ENCODE measurements at places on chromosomes 12 and 14.

- no peak for DNase-seq
Measured at GRCh38 chr12:19302100-19302640, 137.1 kb upstream of the AEBP2 start.

DNA sequence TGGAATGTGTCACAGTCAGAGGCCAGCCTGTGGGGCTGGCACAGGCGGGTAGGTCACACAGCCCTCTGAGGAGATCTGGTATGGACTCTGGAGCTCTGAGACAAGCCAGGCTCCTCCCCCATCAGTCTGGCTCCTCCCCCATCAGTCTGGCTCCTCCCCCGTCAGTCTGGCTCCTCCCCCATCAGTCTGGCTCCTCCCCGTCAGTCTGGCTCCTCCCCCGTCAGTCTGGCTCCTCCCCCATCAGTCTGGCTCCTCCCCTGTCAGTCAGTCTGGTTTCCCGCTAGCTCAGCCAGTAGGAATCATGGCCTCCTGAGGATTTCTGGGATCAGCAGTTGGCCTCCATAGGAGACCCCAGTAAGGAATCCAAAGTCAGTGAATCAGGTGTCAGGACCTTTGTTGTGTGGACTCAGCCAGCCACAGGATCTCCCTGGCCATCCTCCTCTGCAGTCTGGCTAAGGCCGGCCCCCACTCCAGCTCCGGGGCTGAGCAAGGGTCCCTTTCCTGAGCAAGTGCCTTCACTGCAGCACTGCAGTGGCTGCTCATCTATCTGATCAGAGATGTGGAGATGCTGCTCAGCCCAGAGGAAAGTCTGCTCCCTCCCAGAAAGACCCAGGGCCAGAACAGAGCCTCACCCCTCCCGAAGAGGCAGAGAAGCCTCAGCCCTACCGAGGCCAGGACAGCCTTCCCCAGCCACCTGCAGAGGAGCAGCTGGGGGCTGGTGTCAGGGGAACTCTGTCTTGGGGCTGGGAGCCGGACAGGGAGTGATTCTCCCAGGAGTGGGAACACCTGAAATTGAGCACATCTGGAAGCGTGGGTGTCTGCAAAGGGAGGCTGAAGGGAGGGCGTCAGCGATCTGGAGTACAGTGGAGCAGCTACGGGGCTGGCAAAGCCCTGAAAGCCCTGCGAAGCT, 35.7 kb downstream of the IQSEC3 start:
- DNase-seq: no peak

DNA sequence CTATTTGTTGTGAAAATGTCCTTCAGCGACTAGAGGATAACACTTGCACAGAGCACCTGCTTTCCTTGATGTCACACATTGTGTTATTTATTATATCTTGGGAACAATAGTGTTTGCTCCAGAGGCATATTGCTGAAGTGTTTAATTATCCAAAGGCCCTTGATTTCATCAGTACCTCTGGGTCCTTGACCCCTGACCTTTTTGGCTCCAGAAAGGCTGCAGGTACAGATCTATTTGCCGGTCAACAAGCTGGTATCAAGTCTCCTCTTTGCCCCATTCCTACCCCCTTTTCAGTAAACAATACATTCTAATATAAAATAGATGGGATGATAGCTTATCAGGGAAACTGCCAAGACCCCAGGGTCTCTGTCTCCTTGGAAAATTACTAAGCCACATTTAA, 206.8 kb downstream of the DACT1 start:
- no peak for DNase-seq

- DNase-seq: no peak
Measured at GRCh38 chr12:129530984-129531383, 372.8 kb downstream of the TMEM132D start.

Data from kidney capillary endothelial cell (primary cell).